ENCODE measurements at places on chromosomes 7 and 10.

- no peak for DNase-seq
Observed at GRCh38 chr10:57579926-57580325, 687.8 kb downstream of the IPMK start.

GRCh38 chr7:22452142-22452959, 47.6 kb downstream of the STEAP1B start:
- DNase-seq, result no peak

DNA sequence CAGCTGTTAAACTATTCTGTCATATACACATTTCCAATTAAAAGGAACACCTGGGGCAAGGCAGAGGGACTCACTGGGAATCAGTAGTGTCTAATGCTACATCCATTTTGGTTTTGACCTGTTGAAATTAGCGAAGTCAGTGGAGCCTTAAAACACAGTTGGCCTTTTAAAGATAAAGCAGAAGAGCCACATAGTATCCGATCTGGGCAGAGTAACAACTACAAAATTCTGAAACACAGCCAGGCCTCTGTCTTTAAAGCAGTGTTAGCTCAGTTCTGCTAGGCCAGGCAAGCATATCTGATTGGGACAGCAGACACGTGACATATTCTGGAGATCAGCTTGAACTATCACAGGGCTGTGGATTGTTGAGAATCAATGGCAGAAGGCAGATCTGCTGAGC, 117.5 kb upstream of the WNT16 start:
- no peak for DNase-seq

- DNase-seq, result no peak
Observed at GRCh38 chr7:158563051-158563450, 24.6 kb downstream of the PTPRN2 start.

- DNase-seq, result no peak
Observed at GRCh38 chr7:55488804-55489340, 83.4 kb downstream of the VOPP1 start.

- DNase-seq, result no peak
Observed at GRCh38 chr7:76997381-76998284, 34.5 kb downstream of the SPDYE17 start.

- DNase-seq, result no peak
Observed at GRCh38 chr10:66882271-66882670, 43.6 kb upstream of the LRRTM3 start.

DNA sequence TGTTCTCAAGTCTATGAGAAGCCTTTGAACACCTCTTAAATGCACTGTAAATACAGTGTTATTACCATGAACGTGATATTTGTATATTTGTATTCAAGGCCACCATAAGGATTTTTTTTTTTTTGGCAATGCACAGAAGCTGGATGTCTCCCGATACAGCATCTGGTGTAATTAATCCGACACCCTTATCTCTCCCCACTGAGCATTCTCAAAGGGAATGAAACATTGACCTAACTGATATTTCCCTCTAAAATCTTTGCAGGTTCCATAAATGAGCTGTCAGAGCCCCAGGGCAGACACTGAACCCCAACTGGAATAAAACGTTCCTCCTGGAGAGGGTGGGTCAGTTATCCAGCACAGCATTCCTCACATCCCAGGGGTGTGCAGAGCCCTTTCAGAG, 316.6 kb downstream of the PAXIP1 start:
- DNase-seq, result no peak

GRCh38 chr7:12494687-12495024, 75.9 kb upstream of the SCIN start:
- no peak for DNase-seq

GRCh38 chr7:66301737-66302136, 96.6 kb downstream of the TPST1 start:
- no peak for DNase-seq

- no peak for DNase-seq
Observed at GRCh38 chr10:124173298-124173900, 80.0 kb upstream of the CHST15 start.

GRCh38 chr7:46565253-46566096, 644.4 kb upstream of the IGFBP3 start:
- no peak for DNase-seq

- DNase-seq, result no peak
Observed at GRCh38 chr10:119737823-119738222, 12.0 kb downstream of the INPP5F start.

DNA sequence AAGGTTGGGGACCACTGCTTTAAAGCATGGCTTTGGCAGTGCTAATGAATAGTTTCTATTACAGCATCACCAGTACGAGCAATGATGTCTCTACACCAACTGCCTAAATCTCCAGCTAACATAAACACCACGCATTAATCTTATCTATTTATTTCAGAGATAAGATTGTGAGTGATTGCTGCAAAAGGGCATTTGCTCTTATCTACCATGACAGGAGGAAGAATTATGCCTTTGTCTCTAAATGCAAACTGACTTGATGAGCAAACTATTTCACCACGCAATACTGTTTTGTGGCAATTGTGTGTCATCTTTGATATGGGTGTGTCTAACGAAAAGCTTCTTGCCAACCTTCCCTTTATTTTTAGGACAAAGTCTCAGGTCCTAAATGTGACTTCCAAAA, 684.9 kb downstream of the SORCS1 start:
- no peak for DNase-seq

DNA sequence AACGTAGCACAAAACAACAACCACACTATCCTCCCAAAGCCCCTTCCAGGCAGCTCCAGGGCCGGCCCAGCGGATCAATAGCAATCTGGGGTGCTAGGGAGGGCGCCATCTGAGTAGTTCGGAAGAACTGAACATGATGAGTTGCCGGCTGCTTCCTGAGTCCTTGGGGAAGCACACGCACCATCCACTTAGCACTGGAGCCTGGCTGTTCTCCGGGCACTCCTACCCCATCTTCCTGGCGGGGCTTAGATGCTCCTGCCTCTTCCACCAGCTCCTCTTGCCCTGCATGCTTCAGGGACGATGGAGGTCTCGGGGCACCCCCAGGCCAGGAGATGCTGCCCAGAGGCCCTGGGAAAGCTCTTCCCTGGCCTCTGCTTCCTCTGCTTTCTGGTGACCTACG, at the start of gene KCNK18:
TSS of gene KCNK18 (plus strand) at position 301 of the 400 bp plus-strand sequence. CDS start at position 301, 0 bp downstream.
- no peak for DNase-seq

DNA sequence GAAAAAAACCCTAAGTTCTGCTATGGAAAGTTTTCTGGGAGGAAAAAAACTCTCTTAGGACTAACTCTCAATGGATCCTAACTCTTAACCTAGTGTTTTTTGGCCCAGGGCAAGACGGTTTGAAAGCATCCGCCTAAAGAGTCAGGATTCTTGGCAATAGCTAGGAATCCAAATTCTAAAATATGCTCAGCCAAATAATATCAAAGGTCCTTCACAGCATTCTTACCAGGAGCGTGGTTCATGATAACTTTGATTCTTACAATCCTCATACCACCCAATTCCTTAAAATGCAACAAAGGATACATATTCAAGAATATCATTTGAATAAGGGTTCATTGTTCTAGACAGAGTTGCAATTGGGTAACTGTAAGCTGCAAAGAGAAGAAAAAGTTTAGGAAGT, 21.3 kb downstream of the CPA1 start:
- no peak for DNase-seq

DNA sequence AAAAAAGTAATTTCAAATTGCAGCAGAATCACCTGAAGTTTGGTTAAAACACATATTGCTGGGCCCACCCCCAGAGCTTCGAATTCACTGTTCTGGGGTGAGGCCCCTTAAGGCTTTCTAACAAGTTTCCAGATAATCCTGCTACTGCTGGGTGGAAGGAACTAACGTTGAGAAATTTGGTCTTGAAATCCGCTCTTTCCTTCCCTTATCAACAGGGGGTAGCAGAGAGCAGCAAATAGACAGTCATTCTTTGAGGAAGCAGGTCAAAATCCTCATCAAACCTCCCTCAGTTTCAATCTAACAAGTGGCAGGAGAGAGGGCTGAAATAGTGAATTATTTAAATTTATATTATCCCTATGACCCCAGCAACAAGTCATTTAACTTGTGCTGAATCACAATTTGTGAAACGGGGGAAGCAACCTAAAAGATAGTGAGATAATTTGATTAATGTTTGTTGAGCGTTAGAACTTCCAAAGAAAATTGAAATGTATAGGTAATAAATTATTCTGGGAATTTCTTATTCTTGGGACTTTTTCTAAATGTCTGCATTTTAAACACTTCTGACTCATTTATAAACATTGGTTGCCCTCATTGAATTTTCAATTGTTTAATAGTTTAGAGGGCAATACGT, 21.7 kb upstream of the MALSU1 start:
- DNase-seq, result no peak

DNA sequence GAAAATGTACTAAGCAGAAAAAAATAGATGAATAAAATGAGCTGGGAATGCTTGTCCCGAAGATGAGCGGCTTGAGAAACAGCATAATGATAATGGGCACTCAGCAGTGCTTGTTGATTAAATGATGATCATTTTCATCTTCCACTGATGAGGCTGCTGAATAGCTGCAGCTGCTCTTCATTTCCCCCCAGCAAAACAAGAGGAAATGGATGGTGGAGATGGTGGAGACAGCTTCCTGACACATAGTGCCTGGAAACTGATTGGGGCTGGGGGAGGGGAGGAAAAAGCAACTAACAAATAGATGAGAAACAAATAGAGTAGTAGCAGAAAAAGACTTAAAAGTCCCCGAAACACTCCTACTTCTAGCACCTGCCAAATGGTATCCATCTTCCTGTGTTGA, 41.4 kb downstream of the MRC1 start:
- no peak for DNase-seq

DNA sequence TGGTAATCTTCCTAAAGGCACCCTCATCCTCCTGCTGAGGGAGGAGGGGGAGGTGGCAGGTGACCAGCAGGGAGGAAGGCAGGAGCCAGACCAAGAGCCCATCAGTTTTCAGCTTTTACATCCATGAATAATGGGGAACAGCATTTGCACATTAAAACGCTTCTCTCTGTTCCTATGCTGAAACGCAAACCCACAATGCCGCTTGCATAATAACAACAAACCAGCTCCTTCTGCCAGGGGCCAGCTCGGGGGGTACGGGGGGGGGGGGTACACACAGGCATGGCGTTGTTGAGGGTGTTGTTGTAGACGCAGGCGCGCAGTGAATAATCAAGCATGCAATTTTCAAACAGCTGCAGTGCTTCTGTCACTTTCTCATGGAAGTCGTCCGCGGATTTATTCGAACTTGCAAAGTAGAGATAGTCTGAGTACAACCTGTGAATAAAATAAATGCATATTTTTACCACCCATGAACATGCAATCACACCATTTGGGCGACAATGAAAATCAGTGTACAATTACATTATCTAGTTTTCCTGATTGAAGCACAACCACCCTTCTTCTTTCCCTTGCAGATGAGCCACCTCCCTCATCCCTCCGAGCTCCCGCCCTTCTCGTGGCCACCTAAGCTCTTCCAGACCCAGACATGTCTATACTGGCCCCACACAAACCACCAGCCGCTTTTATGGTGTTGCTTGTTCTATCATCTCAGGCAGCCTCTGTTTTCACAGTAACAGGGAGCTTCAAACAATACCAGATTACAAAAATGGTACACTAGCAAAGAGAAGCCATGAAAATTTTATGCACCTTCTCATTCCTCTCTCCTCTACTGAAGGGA, 72.2 kb downstream of the CHST15 start:
- DNase-seq, result no peak

DNA sequence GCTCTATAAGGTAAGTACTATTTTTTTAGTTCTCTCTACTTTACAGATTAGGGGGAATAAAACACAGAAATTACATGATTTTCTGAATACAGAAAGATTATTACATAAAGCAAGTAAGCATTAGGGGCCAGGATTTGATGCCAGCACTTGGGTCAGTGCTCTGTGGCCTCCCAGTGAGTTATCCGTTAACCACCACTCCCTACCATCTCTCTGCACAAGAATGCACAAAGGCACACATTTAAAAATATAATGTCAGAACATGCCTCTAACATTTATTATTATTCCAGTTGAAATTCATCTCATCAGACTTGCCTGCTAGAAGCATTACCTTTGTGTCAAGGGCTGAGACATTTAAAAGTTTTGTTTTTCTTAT, 59.0 kb downstream of the MET start:
- no peak for DNase-seq

DNA sequence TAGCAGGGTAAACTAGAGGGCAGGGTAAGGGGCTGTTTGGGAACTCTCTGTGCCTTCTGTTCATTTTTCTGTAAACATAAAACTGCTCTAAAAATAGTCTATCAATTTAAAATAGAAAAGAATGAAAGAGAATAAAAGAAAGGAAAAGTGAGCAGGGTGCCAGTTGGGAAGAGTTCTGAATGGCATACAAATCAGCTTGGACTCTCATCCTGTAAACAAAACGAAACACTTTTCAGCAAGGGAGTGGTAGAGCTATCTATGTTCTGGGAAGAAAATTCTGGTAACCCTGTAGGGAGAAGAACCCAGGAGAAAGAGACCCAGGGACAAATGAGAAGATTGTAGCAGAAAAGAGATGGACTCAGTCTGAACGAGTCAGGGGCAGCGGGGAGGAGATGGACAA, 24.6 kb downstream of the SCRN1 start:
- DNase-seq, result no peak

GRCh38 chr7:126791306-126791705, 461.4 kb downstream of the GRM8 start:
- no peak for DNase-seq

DNA sequence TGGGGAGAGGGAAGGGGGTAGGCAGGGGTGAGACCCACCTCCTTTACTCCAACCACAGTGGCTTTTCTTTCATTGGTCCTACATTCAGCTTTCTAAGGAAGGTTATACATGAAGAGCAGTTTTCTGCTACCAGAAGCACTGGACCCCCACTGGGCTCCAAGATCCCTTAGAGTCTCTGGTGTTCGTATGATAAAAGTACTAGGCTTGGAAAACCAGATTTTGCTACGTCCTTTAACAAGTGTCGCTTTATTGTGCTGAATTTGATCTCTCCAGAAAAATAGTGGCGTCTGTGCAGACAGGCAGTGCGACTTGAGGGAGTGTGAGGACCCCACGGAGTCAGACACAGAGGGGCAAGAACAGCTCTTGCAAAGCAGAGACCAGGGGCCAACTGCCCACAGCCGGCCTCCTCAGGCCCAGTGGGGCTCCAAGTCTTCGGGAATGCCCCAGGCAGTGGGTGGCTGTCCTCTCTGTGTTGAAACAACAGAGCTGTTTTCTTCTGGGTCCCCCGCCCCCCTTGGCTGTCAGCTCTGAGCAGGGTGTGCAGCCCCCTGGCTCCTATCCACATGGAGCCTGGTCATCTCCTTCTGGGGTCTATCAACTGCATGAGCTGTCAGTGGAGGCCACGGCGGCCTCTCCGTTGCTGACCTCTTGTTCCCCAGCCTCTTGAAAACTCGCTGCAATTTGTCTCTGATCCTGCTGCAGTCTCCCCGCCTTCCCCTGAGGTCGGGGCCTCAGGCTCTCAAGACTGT, 333.2 kb downstream of the RPS24 start:
- DNase-seq, result no peak

DNA sequence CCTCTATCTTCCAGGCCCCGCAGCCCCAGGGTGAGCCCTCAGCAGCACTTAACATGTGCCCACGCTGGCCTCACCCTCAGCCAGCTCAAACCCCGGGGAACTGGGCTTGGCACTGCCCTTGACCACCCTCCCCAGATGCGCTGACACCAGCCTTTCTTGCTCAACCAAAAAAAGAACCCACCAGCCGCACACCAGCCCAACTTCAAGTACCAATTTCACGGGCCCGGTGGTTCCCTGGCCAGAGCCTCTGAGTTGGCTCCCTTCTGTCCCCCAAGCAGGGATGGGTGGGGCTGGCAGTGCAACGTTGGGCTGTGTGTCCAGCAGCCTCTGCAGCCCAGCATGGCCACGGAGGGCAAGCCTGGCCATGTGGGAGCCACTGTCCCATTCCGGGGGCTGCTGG, 96.3 kb downstream of the COL13A1 start:
- DNase-seq, result no peak

Measured in ovary (tissue), 10 donors.